ENCODE measurements at places on chromosomes 3 and 15. TPM values are rescaled to one million over a fixed set of nuclear protein-coding genes. Genes with fewer than 3 reads are reported as not detected.

DNA sequence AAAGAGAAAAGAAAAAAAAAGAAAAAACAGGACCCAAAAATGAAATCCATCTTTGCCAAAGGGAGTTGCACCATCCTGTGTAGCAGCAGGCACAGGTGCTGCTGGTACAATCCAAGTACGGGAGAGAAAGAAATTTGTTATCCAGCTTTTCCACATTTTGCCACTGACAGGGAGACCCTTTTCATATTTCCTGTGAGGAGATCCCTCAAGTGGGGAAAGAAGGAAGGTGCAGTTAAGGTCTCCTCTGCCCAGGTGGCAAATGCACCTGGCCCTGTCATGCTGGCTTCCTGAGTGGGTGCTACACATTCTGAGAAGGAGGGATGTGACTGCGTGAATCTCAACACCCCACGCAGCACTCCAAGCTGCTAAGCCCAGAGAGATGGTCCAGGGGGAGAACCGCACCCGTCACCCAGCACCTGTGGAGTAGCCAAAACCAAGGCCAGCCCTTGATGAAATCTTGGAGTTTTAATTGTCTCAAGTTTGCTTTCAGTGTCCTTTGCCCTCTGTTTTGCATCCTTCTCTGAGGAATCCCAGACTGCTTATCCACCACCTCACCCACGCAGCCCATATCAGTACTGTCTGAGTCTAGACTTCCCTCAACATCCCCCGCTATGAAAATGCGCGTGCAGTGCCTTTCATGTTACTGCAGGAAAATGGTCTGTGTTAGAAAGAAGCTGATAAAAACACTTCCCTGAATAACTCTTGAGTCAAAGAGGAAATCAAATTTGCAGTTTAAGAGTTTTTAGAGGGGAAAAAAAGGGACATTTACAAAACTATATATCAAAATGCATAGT, 141.9 kb upstream of the THBS1 start:
- no peak for DNase-seq

The PLA2G4E gene
- not detected for polyA plus RNA-seq

DNA sequence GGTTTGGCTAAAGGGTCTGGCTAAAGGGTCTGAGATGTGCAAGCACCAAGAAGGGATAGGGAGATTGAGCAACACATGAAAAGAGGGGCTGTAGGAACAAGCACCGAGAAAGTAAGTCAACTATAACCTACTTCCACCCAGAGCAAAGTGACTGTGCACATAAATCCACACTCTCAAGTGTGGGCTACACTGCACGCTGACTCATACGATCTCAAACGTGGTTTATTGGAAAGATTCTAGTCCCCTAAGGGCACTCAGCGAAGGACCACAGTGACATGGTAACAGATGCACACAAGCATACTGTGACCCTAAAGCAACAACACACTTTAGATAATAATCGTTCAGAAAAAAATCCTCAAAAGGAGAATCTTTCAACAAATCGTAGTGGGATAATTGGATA, 48.0 kb downstream of the EHHADH start:
- no peak for DNase-seq

- no peak for DNase-seq
Observed at GRCh38 chr3:55480911-55481743, 6.0 kb downstream of the WNT5A start.

DNA sequence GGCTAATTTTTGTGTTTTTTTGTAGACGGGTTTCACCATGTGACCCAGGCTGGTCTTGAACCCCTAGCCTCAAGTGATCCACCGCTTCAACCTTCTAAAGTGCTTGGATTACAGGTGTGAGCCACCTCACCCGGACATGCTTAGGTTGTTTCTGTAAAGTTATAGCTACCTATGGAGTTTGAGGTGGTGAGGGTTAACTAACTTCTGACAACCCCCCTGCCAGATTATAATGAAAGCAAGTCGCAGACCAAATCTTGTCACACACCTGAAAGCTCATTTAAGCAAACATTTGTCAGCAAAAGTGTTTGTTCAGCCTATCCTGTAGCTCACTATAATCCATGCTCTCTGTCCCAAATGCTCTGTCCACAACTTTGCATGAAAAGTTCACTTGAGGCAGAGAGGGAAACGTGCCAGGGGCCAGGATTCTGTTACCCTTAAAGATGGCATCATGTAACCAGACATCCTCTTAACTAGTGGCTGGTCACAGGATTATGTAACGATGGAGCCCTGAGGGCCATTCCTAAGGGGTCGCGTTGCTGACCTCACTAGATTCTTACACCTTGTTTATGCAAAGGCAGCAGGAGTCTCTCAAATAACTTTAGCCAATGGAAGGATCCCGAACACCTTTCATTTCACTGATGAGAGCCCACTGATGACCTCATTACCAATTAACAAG, 24.1 kb upstream of the SENP5 start:
- no peak for DNase-seq

DNA sequence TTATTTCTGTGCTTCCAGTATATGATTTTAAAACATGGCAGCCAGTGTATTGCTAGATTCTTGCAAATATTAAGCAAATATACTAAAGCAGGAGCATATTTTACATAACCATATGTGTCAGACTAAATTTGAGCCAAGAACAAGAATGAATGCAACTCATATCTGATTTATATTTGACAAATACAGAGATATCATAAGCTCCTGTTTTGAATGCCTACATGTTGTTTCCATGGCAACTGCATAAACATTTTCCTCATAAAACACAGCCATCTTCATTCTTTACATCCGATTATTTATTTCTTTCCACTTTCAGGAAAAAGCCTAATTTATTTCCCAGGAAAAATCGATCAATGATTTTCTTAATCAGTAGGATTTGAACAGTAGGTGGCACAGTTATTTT, 172.2 kb upstream of the TSPAN3 start:
- no peak for DNase-seq

DNA sequence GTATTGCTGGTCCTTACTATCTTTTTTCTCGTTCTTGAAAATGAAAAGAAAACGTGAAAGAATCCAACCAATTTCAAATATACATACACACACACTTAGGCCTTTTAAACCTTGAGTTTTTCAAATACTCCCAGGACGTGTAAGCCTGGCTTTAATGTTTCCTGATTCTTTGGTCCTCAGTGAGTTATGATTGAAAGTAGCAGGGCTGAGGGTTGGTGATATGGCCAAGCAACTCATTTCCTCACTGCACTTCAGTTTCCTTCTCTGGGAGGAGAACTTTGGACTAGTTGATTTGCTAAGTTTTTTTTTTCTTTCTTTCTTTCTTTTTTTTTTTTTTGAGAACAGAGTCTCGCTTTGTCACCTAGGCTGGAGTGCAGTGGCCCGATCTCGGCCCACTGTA, 34.6 kb downstream of the CHD2 start:
- no peak for DNase-seq

Measured in right lung (tissue), 10 donors.